Amygdala (tissue), 56 donors: ENCODE measurements at places on chromosomes 7 and 10.

DNA sequence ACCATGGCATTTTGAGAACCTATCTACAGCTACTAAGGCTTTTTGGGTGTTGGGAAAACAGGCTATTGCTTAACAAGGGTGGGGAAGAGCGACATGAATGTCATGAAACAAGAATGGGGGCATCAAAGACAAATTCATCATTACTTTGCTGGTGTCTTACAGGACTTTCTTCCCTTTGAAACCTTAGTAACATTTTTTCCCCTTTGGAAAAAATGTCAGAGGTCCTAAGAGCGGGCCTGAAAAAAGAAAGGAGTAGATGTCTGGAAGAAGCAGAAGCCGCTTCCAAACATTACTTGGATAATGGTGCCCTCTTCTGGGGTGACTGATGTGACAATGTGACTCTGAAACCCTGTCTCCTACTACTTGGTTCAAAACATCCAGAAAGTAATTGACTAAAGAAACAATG, 3.8 kb upstream of the DDX50 start:
- DNase-seq, result no peak

GRCh38 chr10:130192276-130192848, 56.2 kb downstream of the GLRX3 start:
- DNase-seq, result no peak

DNA sequence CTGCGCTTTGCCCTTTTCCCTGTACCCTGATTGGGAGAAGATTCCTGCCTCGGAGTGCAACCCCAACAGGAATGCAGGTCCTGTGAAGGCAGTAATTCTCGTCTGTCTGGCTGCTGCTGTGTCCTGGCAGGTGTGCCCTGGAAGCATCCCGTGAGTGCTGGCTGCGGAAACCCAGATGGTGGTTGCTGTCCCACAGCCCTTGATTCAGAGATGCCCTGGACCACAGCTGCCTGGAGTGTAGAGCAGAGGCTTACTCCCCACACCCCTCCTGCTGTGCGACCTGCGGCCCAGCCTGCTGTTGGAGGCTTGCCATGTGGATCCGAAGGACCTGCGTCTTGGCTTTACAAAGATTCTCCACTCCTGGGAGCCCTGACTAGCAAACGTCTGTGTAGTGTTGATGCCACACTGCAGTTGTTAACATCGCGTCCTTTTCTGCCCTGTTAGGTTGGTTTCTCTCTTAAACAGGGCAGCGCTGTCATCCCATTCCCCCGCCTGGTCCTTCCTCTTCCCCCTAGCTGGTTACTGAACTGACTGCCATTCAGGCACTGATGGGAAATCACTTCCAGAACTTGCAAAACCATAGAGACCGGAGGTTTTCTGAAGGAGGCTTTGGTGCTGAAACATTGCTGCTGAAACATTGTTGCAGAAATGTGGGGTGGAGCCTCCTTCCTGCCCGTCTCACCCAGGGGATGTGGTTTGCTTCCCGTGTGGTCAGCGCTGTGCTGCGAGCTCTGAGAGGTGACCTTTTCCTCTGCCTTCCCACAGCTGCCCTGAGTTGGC, 53.3 kb downstream of the DNAJB6 start:
- DNase-seq, result no peak

DNA sequence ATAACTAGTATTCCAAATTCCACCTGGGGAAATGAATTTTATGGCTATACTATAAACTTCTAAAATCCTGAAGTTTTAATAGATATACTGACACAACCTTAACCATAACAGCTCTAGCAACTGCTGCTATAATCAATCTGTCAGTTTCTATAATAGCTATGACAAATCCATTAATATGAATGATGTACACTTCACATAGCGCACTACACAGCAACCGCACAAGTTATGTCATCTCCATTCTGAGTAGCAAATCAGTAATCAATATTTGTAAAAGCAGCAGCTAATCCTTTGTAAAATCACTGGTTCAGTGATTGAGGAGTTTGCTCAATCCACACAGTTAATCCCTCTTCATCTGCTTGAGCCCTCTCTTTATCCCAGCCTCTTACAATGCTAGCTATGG, 105.3 kb downstream of the SKAP2 start:
- no peak for DNase-seq

DNA sequence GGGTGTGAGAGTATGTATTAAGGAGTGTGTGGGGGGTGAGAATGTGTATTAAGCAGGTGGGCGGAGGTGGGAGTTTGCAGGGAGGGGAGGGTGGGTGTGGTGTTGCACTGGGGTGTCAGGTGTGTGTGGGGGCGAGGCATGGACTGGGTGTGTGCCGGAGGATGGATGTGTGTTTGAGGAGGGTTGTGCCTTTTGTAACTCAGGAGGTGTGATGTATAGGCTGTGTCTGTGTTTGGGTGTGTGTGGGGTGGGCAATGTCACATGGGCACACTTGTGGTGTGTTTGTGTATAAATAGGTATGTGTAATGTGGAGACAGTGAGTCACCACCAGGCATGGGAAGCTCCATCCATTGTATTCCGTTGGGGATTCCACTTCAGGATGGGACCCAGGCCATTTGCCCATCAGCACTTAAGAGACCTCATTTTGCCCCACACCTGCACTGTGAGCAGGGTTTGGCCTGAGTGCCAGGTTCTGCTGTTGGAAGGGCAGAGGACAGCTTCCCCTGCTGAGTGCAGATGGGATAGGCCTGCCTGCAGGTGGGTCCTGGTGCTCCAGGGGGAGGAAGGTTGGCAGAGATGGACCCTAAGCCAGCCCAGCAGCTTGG, 5.8 kb downstream of the UNC5B start:
- DNase-seq, result peak; percentile 57

GRCh38 chr10:3263082-3263481, 90.5 kb upstream of the PITRM1 start:
- DNase-seq, result no peak

- no peak for DNase-seq
Observed at GRCh38 chr7:20310963-20311742, 19.5 kb upstream of the ITGB8 start.

DNA sequence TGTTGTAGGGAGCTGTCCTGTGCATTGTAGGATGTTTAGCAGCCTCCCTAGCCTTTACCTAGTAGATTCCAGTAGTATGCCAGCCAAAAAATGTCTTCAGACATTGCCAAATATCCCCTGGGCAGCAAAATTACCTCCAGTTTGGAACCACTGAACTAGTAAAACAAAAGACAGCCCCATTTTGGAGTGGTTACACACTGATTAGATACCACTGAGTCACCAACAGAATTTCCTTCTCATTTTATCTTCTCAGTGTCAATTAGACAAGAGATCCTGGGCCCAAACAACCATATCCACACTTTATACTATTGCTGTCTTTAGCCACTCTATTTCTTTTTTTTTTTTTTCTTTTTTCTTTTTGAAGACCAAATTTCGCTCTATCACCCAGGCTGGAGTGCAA, 3.5 kb upstream of the CCDC6 start:
- no peak for DNase-seq

DNA sequence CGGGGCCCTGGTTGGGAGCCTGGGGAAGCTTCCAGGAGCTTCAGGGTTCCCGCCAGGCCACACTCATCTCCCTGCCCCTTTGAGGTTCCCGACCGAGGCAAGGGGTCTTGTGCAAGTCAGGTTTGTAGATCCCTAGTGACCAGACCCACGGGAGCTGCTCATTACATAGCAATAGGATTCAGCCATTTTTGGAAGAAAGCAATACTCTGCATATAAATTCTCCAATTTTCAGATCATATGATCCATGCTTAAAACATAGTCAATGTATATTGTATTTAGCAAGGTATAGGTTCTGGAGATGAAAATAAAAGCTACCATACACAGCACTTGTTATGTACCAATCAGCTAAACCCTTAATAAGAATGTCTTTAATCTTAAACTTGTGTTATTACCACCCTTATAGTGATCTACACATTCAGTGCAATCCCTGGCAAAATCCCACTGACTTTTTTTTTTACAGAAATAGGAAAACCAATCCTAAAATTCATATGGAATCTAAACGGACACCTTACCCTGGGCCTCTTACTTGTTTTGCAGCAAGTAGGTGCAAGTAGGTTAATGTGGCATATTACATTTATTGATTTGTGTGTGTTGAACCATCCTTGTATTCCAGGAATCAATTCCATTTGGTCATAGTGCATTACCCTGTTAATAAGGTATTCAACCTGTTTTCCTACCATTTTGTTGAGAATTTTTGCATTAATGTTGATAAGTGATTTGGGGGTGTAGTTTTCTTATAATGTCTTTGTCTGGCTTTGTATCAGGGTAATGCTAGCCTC, 13.8 kb upstream of the FKBP9 start:
- DNase-seq, result no peak
